ENCODE measurements at places on chromosomes 2 and 18.

- no peak for DNase-seq
These were observed 42.0 kb upstream of the ASXL2 start for GRCh38 chr2:25920336-25920735.

DNA sequence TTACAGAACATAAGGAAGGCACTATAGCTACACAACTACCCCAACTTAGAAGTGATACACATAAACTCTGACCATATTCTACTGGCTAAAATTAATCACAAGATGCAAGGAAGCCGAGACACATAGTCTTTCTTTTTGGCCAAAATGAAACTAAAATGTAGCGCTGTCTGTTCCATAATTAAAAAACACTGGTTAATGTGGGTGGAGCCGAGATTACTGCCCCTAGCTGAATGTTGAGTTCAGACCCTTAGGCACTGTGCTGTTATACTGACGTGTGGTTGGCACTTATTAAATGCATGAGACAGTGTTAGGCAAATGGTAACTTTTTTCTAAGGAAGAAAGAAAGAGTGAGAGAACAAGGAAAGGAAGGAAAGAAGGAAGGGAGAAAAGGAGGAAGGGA lies 254.6 kb upstream of the RND3 start:
- no peak for DNase-seq

DNA sequence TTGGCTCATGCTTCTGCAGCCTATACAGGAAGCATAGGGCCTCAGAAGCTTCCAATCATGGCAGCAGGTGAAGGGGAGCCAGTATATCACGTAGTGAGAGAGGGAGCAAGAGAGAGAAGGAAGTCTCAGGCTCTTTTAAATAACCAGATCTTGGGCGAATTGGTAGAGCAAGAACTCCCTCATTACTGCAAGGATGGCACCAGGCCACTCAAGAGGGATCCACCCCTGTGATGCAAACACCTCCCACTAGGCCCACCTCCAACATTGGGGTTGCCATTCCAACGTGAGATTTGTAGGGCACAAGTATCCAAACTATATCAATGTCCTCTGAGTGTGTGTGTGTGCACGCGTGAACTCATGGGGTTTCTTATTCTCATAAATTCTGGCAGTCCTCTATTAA lies 37.6 kb upstream of the RMP24 start:
- DNase-seq = no peak

DNA sequence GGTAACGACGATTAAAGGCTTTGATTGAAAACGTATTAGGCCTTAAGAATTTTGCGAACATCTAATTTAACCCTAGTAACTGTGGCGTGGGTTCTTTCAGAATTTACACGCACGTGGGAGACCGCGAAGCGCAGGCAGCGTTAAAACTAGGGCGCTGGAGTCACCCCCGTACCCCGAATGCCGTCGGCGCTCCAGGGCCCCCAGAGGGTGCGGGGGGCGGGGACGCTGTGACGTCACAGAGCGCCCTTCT lies 673 bp upstream of the SMCHD1 start:
- no peak for DNase-seq

DNA sequence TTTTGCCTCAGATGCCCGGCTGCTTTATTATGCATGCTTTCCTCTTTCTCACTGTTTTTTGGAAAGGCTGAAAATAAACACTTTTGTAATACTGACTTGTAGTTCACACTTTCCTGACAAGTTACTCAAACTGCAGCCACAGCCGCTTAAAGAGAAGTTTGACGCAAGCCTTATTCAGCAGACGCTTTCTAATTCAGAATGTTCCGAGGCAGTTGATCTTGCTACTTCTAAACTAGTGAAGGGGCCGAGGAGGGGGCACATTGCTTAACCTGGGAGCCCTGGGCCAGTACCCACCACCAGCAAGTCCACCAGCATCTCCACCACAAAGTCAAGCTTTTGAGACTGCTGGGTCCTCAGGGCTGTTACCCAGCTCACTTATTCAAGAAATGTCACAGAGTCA lies 71.8 kb upstream of the SPRED2 start:
- DNase-seq = no peak

DNA sequence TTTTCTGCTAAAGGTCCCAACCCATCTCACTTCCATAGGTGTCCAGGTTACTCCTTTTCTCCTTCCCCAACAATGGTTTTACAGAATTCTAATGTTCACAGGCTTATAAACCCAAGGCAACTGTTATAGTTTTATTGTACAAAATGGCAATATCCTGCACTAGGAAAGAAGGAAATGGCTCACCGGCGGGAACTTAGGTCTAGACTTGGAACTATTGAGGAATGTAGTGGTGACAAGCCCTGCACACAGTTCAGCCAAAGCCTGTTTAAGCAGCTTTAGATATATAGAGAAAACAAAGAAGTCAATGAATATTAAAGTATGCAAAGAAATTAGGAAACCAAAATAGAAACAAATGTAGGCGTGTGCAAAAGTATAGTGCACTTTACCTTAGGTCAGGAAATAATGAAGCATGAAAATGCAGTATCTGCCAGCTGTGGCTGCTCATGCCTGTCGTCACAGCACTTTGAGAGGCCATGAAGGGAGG lies 22.7 kb upstream of the KCNG3 start:
- DNase-seq = no peak

- no peak for DNase-seq
These were observed 38.5 kb downstream of the INPP5D start for GRCh38 chr2:233098618-233099017.

- no peak for DNase-seq
These were observed 31.3 kb downstream of the CD226 start for GRCh38 chr18:69916412-69916811.

GRCh38 chr2:231009236-231009919 lies 13.5 kb downstream of the SPATA3 start:
- DNase-seq = no peak

- DNase-seq = no peak
These were observed 800 bp downstream of the HOXD13 start for GRCh38 chr2:176093145-176093897.

All from iPS DF 19.7 (cell line).